NCI-H2171 treated with DMSO at 0.1 percent for 48 hours (cell line): ENCODE measurements at places on chromosomes 7 and 10.
A peak's percentile ranks its signal among the peaks of the same experiment; 100 is the strongest.

DNA sequence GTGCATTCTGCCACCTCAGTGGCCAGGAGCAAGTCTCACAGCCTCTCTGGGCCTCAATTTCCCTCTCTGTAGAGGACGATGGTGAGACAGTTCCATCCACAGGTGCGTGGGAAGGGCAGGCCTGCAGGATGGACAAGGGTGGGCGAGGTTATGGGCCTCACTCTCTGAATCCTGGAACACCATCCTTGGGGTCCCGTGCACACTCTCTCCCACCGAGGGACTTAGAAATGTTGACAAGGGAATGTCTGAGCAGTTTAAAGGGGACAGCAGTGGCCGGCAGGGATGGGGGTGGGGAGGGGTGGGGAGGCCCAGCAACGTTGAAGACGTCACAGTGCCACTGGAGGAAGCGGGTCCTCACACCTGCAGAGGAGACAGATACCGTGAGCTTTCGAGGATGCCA lies 111.5 kb downstream of the FOXL3 start:
- DNase-seq: no peak

- no peak for DNase-seq
These were observed 63.9 kb downstream of the GFRA1 start for GRCh38 chr10:116208956-116209567.

DNA sequence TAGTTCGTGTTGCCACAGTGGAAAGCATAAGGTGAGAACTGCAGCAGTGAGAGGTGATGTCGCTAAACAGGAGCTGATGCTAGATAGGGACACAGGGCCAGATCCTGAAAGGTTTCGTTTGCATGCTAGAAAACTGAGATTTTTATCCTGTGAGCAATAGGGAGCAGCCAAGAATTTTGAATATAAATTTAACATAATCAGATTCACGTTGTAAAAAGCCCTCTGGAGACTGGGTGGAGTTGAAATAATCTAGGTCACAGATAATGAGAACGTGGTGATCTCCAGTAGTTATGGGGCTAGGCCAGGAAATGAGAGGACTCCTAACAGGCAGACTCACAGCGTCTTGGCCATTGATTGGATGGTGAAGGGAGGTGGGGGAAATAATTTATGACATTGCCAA lies 92.1 kb upstream of the IMMP2L start:
- no peak for DNase-seq

- DNase-seq: no peak
These were observed 34.3 kb upstream of the SMC3 start for GRCh38 chr10:110533149-110533548.

DNA sequence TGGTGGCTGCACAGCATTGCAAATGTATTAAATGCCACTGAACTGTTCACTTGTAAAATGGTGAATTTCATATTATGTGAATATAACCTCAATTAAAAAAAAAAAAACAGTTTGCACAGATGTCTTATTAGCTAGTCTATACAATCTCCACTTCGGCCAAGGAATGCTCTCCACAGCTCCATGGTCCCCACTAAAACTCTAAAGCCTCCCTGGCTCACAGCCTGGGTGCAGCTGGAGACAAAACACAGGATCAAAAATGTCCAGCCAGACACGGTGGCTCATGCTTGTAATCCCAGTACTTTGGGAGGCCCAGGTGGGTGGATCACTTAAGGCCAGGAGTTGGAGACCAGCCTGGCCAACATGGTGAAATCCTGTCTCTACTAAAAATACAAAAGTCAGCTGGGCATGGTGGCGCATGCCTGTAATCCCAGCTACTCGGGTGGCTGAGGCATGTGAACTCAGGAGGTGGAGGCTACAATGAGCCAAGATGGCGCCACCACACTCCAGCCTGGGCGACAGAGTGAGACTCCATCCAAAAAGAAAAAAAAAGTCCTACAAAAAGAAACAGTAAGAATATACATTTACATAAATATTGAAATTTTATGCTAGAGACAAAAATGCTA lies 66.0 kb downstream of the SRPK2 start:
- no peak for DNase-seq

GRCh38 chr10:90984898-90985297 lies 64.0 kb upstream of the ANKRD1 start:
- DNase-seq: no peak

DNA sequence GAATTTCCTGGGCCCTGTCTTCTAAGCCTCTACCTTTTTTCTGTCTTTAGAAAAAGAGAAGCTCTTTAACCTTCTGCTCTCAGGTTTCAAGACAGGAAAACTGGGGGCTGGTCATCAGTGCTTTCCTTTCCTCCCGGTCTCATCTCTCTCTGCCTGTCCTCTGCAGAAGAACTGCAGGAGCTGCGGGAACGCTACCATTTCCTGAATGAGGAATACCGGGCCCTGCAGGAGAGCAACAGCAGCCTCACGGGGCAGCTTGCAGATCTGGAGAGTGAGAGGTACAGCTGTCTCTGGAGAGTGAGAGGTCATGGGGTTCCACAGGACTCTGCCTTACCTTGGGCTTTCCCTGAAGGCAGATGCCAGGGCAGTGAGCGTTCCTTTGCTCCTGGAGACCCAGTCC lies 12.7 kb downstream of the CCDC136 start:
- no peak for DNase-seq

DNA sequence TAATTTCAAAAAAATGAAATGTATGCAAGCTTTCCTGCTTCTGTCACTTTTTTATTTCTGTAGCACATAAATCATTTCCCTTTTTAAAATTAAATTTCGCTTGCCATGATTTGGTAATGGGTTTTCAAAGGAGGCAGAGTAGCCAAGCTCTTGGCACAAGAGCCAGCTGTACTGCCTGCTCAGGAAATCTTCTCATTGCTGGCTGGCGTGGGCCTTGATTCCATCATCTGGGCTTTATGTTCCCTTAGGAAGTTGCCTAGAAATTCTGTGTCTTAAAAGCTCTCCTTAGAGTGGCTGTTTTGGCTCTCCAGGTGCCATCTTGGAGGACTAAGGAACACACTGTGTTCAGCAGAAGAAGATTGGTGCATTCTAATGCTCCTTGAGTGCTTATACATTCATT lies 107.4 kb downstream of the ARID5B start:
- DNase-seq: no peak

GRCh38 chr10:37700886-37701780 lies 156.3 kb downstream of the ZNF248 start:
- DNase-seq: no peak

DNA sequence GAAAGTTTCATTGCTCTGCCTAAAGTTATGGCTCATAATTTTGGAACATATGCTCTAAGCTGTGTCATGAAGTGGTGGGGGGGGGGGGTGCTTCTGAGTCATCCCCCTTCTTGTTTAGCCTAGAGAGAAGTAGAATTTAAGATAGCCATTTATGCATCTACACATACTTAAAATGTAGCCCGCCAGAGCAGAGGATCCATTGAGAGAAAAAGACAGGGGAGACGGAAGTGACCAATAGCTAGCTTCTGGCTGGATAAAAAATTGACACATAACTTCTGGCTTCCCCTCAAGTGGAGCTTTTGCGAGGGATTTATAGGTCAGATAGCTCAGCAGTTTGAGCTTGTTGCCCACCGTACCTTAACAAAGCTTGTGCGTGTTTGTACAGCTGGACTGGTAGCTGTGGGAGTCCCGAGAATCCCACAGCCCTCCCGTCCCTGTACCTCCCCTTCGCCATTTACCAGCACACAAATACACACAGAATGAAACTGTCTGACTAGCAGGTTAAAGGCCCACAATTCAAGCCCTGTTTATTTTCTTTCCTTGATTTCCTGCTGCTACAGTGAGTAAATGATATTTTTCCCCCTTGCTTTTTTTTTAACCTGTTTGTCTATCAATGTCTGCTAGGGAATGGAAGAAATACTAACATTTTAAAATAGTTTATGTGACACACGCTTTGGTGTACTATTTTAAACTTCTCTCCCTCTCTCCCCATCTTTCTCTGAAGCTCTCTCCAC lies 232.6 kb upstream of the FERD3L start:
- peak; percentile 81 for DNase-seq

GRCh38 chr10:113663142-113663541 lies 699 bp downstream of the NRAP start:
- DNase-seq: no peak

GRCh38 chr7:15503603-15504290 lies 58.1 kb downstream of the AGMO start:
- DNase-seq: no peak

GRCh38 chr10:132593389-132593788 lies 55.8 kb downstream of the INPP5A start:
- DNase-seq: no peak

DNA sequence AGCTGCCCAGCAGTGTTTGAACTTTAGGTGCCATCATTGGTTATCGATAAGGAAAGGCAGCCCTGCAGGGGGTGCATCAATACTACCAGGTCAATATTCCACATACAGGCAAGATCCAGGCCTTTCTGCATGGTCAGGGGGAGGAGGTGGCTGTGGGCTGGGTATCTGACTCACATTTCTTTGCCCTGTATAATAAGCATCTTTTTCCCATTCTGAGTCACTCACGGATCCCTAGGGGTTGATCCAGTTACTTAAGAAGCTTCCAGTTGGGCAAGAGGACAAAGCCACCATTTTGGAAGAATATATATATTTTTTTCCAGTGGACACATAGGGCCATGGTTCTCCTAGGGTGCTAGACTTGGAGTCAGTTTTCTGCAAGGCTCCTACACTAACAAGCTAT lies 114.2 kb upstream of the HABP2 start:
- DNase-seq: no peak

DNA sequence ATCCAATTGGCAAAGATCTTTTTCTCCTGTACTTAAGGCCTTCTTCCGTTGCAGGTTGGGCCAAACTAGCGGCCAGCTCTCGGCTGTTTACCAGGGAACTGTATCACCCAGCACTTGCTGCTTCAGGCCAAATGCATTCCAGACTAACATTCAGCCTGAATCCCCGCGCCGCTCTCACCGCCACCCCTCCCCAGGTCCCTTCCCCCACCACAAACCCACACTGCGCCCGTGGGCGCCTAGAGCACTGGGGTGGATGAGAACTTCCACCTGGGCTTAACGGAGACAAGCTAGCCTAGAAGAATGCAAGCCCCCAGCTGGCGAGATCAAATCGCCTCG lies 676 bp downstream of the TCAF1 start:
- DNase-seq: no peak

DNA sequence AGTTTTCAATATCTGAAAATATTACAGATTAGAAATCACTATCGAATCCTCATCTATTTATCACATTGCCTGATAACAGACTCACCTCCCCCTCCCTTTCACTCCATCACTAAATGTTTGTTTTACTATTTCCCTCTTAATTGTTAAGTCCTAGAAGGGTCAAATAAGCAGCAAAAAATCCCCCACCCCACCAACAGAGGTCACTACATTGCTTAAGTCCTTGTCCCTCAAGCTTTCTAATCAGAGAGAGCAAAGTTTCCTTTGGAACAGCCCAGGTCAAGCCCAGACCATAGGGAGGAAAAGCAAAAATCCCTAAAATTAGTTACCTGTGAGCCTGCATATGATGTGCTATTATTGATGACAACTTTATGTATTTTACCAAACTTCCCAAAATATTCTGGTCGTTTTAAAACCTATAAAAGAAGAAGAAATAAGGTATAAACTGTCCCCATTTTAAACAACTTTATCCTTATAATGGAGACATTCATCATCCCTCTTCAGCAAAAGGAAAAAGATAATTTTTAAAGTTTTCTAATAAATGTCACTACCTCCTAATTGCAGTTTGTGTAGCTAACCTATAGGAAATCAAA lies 95.0 kb downstream of the CNOT4 start:
- DNase-seq: peak; percentile 34

DNA sequence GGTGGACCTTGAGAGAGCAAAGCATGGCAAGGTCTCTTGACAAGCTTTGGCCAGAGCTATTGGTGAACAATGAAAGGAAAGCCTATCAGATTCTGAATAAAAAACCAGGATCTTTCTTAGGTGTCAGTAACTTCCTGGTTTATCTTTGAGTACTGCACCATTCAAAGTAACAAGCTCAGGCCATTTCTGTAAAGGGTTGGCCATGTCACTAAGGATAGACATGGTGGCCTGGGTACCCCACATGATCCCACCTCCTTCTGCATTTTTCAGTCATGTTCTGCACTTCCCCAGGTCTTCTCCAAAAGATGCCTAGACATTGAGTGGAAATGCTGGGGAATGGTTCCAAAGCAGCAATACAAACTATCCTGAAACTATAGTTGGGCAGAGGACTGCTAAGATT lies 242.0 kb downstream of the ARHGAP12 start:
- no peak for DNase-seq

- DNase-seq: no peak
These were observed 18.4 kb downstream of the RBM48 start for GRCh38 chr7:92546856-92547497.

DNA sequence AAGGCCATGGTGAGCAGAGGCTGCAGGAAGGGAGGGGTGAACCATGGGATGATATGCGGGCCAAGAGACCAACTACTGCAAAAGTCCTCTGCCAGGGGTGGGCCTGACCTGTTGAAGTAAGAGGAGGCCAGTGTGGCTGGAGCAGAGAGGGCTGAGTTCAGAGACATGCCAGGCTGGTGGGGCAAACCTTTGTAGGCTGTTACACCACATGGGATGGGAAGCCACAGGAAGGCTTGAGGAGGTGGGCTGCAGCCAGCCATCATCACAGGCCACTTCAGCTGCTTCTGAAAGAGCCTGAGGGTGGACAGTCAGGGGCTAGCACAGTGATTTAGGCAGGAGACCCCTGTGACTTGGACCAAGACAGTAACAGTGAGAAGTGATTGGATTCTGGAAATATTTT lies 20.3 kb downstream of the CXCL12 start:
- no peak for DNase-seq

DNA sequence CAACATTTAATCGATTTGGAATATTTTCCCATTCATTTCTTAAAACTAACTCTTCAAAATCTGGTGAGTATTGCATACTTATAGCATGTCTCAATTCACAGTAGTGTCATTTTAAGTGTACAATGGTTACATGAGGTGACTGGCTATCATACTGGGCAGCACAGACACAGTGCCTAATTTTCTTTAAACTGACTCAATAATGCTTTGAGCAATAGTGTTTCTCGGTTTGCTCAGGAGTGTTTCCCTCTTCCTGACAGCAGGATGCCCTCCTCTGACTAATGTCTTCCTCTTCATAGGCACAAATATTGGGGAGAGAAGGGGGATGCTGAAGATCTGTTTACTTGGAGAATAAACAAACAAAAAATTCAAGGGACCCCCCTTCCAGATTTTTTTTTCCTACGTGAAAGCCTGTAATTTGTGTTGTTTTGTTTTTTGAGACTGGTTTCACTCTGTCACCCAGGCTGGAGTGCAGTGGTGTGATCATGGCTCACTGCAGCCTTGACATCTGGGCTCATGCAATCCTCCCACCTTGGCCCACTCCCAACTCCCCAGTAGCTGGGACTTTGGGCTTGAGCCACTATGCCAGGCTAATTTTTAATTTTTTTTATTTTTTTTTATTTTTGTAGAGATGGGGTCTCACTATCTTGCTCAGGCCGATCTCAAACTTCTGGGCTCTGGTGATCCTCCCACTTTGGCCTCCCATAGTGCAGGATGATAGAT lies 2.2 kb downstream of the MRC1 start:
- no peak for DNase-seq
